Fibroblast of skin of right biceps (primary cell): ENCODE measurements at places on chromosomes 7 and 10.
A peak's percentile ranks its signal among the peaks of the same experiment; 100 is the strongest.

- no peak for DNase-seq
Measured at GRCh38 chr7:117135553-117135891, 182.2 kb downstream of the ST7 start.

DNA sequence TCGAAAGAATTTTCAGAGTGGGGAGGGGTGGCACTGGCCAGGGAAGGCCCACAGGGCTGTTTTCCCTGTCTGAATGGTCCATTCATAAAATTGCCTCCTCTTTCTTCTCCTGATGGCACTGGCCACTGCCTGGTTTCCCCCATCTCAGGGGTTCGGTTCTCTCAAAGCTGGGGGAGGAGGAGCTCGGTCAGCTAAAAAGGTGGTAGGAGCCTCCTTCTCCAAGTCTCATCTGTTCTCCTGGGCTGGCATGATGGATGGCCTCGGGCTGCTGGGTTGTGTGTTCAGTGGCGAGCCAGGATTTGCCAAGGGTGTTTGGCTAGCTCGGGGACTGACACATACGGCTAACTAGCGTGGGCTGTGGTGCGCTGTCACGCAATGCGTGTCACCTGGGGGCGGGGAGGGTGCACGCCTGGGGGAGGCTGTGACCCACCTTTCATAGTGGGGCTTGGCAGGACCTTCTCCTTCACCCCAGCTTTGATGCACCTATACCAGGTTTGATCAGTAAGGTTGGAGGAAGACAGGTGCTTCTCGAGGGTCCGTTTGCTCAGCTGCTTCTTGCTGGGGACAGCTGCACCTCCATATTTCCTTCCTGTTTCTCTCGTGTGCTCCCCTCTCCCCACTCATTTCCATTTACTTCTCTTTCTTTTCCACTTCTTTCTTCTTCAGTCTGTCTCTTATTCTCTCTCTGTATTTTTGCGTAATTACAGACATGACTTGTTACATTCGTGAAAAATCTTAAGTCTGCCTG, 36.3 kb downstream of the RBM20 start:
- DNase-seq, result no peak

- DNase-seq, result no peak
Measured at GRCh38 chr7:148204639-148205304, 385.8 kb upstream of the C7orf33 start.

DNA sequence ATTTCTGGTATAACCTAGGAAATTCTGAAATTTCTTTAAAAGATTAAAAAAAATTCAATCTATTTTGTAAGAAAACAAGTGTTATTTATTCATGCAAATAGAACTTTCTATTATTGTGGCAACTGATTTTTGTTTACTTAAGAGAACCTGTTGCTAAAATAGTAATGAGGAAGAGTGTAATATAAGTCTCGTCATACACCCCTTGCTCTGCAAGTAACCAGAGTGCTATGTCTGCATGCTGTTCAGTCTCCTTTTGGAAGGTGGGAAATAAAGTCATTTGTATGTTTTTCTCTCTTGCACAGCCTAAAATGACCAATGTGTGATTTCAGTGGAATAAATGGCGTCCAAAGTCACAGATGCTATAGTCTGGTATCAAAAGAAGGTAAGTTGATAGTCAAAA, 41.3 kb downstream of the PHTF2 start:
- no peak for DNase-seq

- peak; percentile 71 for DNase-seq
Measured at GRCh38 chr7:73718905-73719805, at the start of gene STX1A. TSS of gene STX1A (minus strand) at chr7:73719669. CDS start at chr7:73719631, 38 bp downstream.

- DNase-seq, result no peak
Measured at GRCh38 chr7:105829681-105830322, 46.6 kb downstream of the ATXN7L1 start.

- DNase-seq, result peak; percentile 46
Measured at GRCh38 chr10:61890881-61891409, 10.6 kb upstream of the ARID5B start.

DNA sequence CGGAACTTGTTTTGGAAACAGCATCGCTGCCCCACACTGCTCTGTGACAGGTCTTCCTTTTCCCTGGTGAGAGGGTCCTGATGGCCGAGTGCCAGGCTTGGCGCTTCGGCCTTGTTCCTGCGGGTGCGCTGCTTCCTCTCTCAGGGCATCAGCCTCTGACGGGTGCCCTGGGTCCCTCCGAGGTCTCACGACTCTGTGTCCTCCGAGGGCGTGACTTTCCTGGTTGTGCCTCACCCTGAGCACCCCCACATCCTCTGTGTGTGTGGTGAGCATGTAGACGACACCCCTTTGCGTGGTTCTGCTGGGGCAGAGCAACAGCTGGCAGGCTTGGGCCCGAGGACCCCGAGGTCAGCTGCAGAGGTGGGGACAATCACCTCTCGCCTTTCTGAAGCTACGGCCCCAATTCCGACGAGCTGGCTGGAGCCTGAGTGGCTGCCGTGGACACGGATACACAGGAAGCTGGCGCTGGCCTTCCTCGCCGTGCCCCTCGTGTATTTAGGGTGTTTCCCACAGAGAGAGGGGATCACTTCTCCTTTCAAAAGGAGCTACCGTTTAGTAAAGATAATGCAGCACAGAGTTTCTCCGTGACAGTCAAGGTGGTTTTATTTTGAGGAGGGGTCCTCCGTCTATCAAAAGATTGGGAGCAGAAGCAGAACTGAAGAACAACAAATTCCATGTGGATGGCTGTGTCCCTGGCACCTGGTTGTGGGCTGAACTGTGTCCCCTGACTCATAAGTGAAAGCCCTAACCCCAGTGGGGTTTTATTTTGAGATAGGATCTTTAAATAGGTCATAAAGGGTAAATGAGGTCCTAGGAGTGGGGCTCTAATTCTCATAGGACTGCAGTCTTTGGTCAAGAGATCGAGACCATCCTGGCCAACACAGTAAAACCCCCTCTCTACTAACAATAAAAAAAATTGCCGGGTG, 36.2 kb upstream of the PITRM1 start:
- no peak for DNase-seq

- no peak for DNase-seq
Measured at GRCh38 chr7:27263781-27264180, 21.2 kb downstream of the EVX1 start.
